ENCODE measurements at places on chromosomes 13 and 19. TPM values are rescaled to one million over a fixed set of nuclear protein-coding genes. Genes with fewer than 3 reads are reported as not detected.

DNA sequence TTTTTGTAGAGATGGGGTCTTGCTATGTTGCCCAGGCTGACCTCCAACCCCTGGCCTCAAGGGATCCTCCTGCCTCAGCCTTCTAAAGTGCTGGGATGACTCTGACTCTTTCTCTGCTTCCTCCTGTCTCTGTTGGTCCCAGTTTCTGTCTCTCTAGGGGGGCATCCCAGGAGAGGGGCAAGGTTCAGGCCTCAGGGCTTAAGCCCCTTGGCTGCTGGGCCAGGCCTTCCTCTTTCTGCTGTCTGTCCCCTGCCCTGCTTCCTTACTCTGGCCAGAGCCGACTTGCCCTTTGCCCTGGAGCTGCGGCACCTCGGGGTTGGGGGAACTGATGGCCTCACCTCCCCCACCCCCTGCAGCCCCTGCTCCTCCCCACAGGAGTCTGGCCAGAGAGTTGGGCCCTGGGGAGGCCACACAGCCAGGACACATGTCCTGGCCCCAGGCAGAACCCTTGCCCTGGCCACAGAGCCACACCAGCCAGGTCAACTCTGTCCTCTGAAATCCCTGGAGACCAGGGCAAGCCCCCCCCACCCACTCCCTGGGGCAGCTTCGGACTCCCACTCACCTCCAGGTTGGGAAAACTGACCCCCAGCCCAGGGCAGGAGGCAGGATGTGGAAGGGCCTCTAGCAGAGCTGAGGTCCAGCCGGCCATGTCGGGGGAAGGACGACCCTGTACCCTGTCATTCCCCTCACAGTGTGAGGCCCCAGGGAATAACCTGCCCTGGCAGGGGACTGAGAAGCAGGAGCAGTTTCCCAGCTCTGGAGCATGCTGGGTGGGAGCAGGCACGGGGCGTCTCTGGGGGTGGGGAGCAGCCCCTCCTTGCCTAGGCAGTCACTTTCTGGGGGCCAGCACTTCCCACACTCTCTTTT is 23.7 kb downstream of the CEBPA start:
- no peak for DNase-seq

GRCh38 chr19:23557381-23557780 is 129.6 kb downstream of the ZNF675 start:
- DNase-seq = no peak

GRCh38 chr19:1609103-1609396 is 3.8 kb upstream of the UQCR11 start:
- no peak for DNase-seq

GRCh38 chr13:50136226-50136625 is 121.0 kb downstream of the KCNRG start:
- DNase-seq = no peak

MPV17L2 gene
- not detected for polyA plus RNA-seq

BORCS8 gene
- polyA plus RNA-seq = 11.8 TPM

All from muscle of arm (tissue), 14 donors.